GM23338 (cell line): ENCODE measurements at places on chromosomes 16 and 17.

DNA sequence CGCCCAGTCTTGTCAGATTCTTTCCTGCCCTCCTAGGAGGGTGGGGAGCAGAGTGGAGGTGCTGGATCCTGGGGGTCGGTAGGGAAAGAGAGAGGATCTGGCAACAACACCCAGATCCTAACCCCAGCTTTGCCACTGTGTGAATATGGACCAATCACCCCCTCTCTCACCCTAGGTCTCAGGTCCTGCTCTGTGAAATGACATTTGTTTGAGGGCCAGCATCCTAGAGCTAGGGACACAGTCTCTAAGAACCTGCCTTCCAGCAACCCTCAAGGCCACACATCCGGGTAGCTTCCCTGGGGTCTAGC, 28.4 kb upstream of the MAP3K14 start:
- H3K4me1 ChIP-seq, result peaks cover 14% of the 10 kb centered on the region
- no peaks in the 10 kb centered on the region for H3K36me3 ChIP-seq
- no peaks in the 10 kb centered on the region for H3K27me3 ChIP-seq
- H3K4me3 ChIP-seq, result no peak overlapping the region
- H3K27ac ChIP-seq, result no peak overlapping the region

GRCh38 chr16:30740364-30741251, 7.6 kb upstream of the PHKG2 start:
- peaks cover 3% of the 10 kb centered on the region for H3K4me1 ChIP-seq
- no peaks in the 10 kb centered on the region for H3K27me3 ChIP-seq
- peaks cover 15% of the 10 kb centered on the region; the same call in 1 of the 2 replicates for H3K36me3 ChIP-seq
- H3K4me3 ChIP-seq, result no peak overlapping the region

GRCh38 chr16:85040685-85041084, 13.1 kb downstream of the KIAA0513 start:
- H3K4me1 ChIP-seq, result no peaks in the 10 kb centered on the region
- DNase-seq, result no peak
- no peak overlapping the region for H3K4me3 ChIP-seq
- H3K36me3 ChIP-seq, result no peaks in the 10 kb centered on the region

DNA sequence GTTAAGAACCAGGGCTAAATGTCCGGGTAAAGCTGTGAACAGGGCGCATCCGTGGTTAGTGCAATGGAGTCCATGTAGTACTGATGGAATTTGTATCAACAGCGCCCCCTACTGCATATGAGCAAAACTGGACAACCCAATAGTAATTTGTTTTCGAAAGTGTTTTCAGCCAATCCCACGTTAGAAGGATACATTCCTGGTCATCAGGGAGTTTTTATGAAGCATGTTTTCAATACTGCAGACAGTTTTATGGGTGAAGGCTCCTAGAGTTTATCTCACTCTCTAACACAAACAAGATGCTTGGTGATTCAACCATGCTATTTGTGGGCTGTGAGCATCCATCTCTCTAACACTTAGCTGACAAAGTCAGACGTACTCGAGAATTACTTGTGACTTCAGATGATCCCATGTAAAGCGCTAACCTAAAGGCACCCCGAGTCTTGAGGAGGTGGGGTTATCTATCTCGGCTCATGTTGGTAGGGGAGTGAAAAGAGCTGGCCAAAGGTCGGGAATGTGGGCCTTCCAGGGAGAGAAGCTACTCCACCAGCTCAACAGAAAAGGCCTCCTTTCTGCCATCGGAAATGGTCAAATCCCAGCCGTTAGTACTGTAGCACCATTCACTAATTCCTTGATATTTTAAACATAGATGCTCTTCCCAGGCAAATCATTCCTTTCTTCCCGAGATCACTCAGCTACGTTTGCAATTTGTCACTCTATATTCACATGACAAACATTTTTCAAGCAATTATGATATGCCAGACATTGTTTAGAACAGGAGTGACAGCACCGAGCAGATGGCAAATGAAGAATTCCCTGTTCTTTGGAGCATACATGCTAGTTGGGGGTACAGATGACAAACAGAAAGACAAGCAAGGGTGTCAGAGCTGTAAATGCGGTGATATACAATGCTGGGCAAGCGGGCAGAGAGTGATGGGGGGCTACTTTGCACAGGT, 46.9 kb upstream of the HNF1B start:
- H3K27ac ChIP-seq, result no peak overlapping the region
- H3K36me3 ChIP-seq, result no peaks in the 10 kb centered on the region; the same call in 1 of the 2 replicates
- no peaks in the 10 kb centered on the region for H3K27me3 ChIP-seq
- DNase-seq, result peak; percentile 59
- no peaks in the 10 kb centered on the region for H3K4me1 ChIP-seq

DNA sequence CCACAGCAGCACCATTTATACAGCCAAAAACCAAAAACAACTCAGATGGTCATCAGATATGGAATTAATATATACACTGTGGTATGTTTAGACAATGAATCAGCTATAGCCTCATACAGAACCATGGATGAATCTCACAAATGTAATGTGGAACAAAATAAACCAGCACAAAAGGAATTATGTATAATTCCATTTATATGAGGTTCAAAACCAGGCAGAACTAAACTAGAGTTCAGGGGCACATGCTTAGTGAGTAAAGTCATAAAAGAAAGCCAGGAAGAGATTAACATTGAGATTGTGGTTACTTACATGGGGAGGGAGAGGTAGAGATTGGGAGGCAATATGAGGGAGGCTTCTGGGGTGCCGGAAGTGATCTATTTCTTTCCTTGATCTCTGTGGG, 231.1 kb downstream of the COPRS start:
- H3K36me3 ChIP-seq, result no peaks in the 10 kb centered on the region
- H3K27me3 ChIP-seq, result no peaks in the 10 kb centered on the region
- no peak for DNase-seq
- no peaks in the 10 kb centered on the region for H3K4me1 ChIP-seq

- H3K27ac ChIP-seq, result no peak overlapping the region
- no peaks in the 10 kb centered on the region for H3K27me3 ChIP-seq
- H3K4me1 ChIP-seq, result peaks cover 4% of the 10 kb centered on the region
- no peak overlapping the region for H3K4me3 ChIP-seq
- no peaks in the 10 kb centered on the region for H3K36me3 ChIP-seq
- DNase-seq, result no peak
These were observed 57.2 kb upstream of the SEC14L1 start for GRCh38 chr17:77083531-77083930.

GRCh38 chr16:27444015-27444414, 42.0 kb downstream of the IL21R start:
- no peaks in the 10 kb centered on the region for H3K27me3 ChIP-seq
- no peaks in the 10 kb centered on the region for H3K4me1 ChIP-seq
- no peaks in the 10 kb centered on the region for H3K36me3 ChIP-seq

GRCh38 chr17:81336930-81337325, 41.8 kb upstream of the SLC38A10 start:
- no peak overlapping the region for H3K27ac ChIP-seq
- no peak overlapping the region for H3K4me3 ChIP-seq
- H3K36me3 ChIP-seq, result no peaks in the 10 kb centered on the region
- no peak for DNase-seq
- peaks cover 31% of the 10 kb centered on the region for H3K27me3 ChIP-seq

- H3K36me3 ChIP-seq, result no peaks in the 10 kb centered on the region
- H3K4me1 ChIP-seq, result no peaks in the 10 kb centered on the region
- no peak overlapping the region for H3K4me3 ChIP-seq
- no peaks in the 10 kb centered on the region for H3K27me3 ChIP-seq
- no peak overlapping the region for H3K27ac ChIP-seq
These were observed 1.8 kb upstream of the APOH start for GRCh38 chr17:66230922-66231591.

GRCh38 chr17:34146440-34147043, 108.5 kb upstream of the CCL2 start:
- peaks cover 7% of the 10 kb centered on the region; the same call in 1 of the 2 replicates for H3K4me1 ChIP-seq
- H3K27me3 ChIP-seq, result no peaks in the 10 kb centered on the region
- no peaks in the 10 kb centered on the region for H3K36me3 ChIP-seq
- H3K27ac ChIP-seq, result no peak overlapping the region
- DNase-seq, result peak; percentile 88
- no peak overlapping the region for H3K4me3 ChIP-seq

DNA sequence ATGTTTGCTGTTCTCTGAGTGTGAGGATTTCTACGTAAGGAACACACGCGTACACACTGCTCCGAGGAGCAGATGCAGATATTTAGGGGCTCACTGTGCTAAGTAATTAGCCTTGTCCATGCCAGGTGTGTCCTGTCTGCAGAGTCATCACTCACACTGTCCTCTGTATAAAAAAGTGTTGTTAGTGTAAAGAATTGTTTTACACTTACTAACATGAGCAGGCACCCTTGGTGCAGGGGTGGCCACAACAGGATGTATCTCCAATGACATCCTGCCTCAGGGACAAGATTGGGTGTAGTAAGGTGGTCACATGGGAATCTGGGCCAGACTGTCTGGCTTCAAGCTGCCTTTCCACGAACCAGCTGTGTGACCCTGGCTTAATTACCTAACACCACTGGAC, 63.9 kb downstream of the NDEL1 start:
- H3K4me1 ChIP-seq, result no peaks in the 10 kb centered on the region
- H3K36me3 ChIP-seq, result peaks cover 63% of the 10 kb centered on the region
- no peak overlapping the region for H3K27ac ChIP-seq
- H3K4me3 ChIP-seq, result no peak overlapping the region
- H3K27me3 ChIP-seq, result no peaks in the 10 kb centered on the region

DNA sequence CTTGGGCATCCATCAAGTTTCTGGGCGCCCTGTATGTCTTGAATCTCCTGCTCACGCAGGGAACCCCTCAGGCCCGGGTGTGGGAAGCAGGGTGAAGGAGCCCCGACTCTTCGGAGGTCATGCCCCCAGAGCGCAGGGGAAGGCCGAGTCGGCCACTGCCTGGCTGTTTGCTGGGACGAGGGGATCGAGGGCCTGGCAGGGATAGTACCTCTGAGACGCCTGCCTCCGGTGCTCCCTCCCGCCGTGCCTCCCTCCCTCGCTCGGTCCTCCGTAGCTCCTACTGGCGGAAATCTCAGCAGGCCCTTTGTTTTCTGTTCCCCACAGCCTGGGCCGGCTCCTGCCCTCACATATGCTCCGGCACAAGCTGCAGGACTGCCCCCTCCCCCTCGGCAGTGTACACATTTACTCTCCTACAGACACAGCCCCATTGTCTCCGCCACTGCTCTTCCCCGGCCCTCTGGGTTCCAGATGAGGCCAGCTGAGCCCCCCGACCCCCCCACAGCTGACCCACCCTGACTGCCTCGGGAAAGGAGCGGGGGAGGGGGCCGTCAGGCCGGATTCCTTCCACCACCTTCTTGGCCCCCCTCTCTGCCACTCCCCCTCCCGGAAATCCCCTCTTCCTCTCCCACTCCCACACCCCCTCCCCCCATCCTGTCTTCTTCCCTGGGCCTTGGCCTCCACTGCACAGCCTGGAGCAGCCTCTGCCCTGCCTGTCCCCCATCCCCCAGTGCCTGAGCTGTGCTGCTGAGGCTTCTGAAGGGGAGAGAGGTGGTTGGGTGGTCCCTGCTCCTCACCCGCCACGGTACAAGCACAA, 1.4 kb downstream of the TRAF4 start:
- peaks cover 32% of the 10 kb centered on the region for H3K4me1 ChIP-seq
- peaks cover 16% of the 10 kb centered on the region; the same call in 1 of the 2 replicates for H3K36me3 ChIP-seq
- peak overlapping the region; percentile 99 for H3K27ac ChIP-seq
- no peaks in the 10 kb centered on the region for H3K27me3 ChIP-seq
- peak overlapping the region; percentile 93 for H3K4me3 ChIP-seq
- peak; percentile 75 for DNase-seq

- no peaks in the 10 kb centered on the region for H3K27me3 ChIP-seq
- no peak for DNase-seq
- H3K27ac ChIP-seq, result 0 out of 2 replicates have a peak overlapping the region, but pooled peaks have one; percentile 55
- 0 out of 2 replicates have a peak, but pooled peaks cover under 1% of the 10 kb centered on the region for H3K4me1 ChIP-seq
- H3K4me3 ChIP-seq, result no peak overlapping the region
- H3K36me3 ChIP-seq, result no peaks in the 10 kb centered on the region
These were observed 6.5 kb upstream of the USP32 start for GRCh38 chr17:60398227-60398959.

GRCh38 chr16:82756283-82756599, 129.5 kb downstream of the CDH13 start:
- H3K4me3 ChIP-seq, result no peak overlapping the region
- no peak overlapping the region; the same call in 1 of the 2 replicates for H3K27ac ChIP-seq
- H3K27me3 ChIP-seq, result no peaks in the 10 kb centered on the region
- H3K36me3 ChIP-seq, result no peaks in the 10 kb centered on the region
- DNase-seq, result no peak

- H3K36me3 ChIP-seq, result peaks cover 1% of the 10 kb centered on the region; the same call in 1 of the 2 replicates
- no peak overlapping the region for H3K4me3 ChIP-seq
- no peaks in the 10 kb centered on the region for H3K4me1 ChIP-seq
- no peak for DNase-seq
- H3K27ac ChIP-seq, result no peak overlapping the region
These were observed 16.9 kb downstream of the SLX4 start for GRCh38 chr16:3594316-3595109.

DNA sequence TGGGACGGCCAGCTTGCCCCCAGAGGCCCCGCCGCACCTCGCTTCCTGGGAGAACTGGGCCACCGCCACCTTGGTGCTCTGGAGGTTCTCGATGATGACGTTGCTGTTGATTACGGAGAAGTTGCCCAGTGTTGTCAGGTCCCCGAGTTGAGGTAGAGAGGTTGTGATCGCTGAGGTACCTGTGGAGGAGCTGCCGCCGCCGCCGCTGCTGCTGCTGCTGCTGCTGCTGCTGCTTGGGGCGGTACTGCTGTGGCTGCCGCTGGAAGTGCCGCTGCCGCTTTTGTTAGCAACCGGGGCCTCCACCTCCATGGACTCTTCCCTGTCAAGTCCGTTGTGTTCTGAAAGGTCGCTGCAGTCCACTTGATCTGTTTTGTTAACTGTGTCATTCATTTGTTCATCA, 9.5 kb downstream of the SALL1 start:
- peaks cover 37% of the 10 kb centered on the region for H3K4me1 ChIP-seq
- H3K27me3 ChIP-seq, result no peaks in the 10 kb centered on the region
- H3K27ac ChIP-seq, result no peak overlapping the region
- H3K36me3 ChIP-seq, result peaks cover 4% of the 10 kb centered on the region

DNA sequence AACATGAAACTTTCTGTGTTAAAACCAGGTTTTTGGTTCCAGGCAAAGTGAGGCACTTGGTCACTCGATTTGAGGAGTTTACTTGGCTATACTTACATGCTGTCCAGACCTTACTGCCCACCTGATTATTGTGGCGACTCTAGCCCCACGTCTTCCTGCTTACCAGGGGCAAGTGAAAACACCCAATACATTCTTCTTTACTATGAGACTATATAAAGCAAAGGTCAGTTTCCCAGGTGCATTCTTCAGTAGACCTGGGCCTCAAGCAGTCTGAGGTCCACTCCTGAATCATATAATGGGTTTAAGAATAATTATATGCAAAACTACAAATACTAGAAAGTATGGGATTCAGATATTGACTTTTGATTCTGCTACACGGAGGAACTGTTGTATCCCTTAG, 86.2 kb downstream of the EFCAB5 start:
- H3K36me3 ChIP-seq, result no peaks in the 10 kb centered on the region
- no peak overlapping the region for H3K4me3 ChIP-seq
- no peaks in the 10 kb centered on the region for H3K27me3 ChIP-seq
- DNase-seq, result no peak
- H3K27ac ChIP-seq, result no peak overlapping the region

DNA sequence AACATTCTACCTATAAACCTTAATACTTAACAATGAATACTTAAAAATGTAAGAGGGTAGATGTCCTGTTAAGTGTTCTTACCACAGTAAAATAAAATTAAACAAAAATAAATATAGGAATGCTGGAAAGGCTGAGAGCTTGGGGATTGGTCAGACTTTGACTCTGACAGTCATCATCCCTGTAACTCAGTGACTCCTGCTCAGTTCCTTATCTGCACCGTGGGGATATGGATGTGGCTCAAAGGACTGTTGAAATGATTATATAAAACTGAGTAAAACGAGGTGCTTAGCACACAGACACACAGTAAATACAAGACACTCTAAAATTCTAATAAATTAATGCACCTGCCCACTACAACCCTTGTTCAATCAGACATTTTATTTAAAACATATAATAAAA, 338.6 kb downstream of the TMEM114 start:
- no peak for DNase-seq
- no peaks in the 10 kb centered on the region for H3K36me3 ChIP-seq
- H3K4me1 ChIP-seq, result no peaks in the 10 kb centered on the region
- H3K27me3 ChIP-seq, result no peaks in the 10 kb centered on the region
- H3K27ac ChIP-seq, result no peak overlapping the region
